ENCODE measurements at places on chromosomes 12 and 14. TPM values are rescaled to one million over a fixed set of nuclear protein-coding genes. Genes with fewer than 3 reads are reported as not detected.

DNA sequence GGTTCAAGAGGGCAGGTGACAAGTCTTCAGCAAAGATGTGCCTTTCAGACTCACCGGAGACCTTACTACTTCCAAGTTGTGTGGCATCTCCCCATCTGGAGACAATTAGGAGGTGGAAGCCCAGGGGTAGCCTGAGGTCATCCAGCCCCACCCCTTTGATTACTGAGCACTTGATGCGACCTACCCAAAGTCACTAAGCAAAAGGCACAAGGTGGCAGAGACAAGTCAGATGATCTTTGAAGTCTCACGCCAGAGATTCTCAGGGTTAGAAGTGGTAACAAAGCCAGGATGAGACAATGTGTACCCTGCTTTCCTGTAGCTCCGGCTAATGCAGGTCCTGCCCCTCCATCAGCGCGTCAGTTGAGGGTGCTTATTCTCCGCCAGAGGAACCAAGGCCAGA lies 1.4 kb upstream of the FOXN3 start:
- H3K36me3 ChIP-seq: no peaks in the 10 kb centered on the region
- H3K27me3 ChIP-seq: no peaks in the 10 kb centered on the region
- DNase-seq: no peak
- peak overlapping the region; percentile 72 for H3K4me3 ChIP-seq
- peaks cover 3% of the 10 kb centered on the region for H3K4me1 ChIP-seq
- peak overlapping the region; percentile 99 for H3K27ac ChIP-seq

GRCh38 chr12:44611538-44611937 lies 264.6 kb downstream of the NELL2 start:
- no peaks in the 10 kb centered on the region for H3K4me1 ChIP-seq
- no peak overlapping the region for H3K4me3 ChIP-seq
- H3K36me3 ChIP-seq: no peaks in the 10 kb centered on the region
- H3K27me3 ChIP-seq: no peaks in the 10 kb centered on the region
- no peak overlapping the region for H3K27ac ChIP-seq

DNA sequence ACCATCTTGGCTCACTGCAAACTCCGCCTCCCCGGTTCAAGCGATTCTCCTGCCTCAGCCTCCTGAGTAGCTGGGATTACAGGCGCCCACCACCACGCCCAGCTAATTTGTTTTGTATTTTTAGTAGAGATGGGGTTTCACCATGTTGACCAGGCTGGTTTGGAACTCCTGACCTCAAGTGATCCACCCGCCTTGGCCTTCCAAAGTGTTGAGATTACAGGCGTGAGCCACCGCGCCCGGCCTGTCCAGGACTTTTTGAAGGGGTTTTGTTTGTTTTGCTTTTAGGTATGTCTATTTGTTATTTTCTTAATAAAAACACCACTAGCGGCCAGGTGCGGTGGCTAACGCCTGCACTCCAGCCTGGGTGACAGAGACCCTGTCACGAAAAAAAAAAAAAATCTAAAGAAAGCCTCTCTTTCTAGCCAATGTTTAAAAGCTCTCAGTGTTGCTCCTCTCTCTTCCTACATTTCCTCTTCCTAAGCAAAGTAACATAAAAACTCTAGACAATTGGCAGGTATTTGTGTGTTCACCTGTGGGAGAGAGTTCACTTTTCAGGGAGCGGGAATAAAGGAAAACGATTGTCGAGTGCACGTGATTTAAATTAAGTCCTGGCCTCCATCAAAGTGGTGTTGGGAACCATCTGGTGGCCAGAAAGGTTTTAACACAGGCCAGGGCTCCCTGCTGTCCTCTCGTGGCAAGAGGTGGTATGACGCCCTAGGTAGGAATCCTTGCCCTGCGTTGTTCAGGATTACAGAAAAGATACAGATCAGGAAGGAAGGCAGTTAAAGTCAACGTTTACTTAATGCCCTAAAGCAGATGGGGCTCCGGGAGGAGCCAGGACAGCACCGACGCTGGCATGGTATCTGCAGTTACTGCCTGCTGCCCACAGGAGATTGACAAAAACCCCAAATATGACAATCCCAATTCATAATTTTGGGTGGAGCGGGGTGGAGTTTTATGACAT lies 36.2 kb upstream of the ATP23 start:
- peak overlapping the region; percentile 30 for H3K4me3 ChIP-seq
- H3K27me3 ChIP-seq: no peaks in the 10 kb centered on the region
- H3K36me3 ChIP-seq: no peaks in the 10 kb centered on the region

GRCh38 chr12:132056951-132057350 lies 87.2 kb downstream of the DDX51 start:
- no peak overlapping the region for H3K27ac ChIP-seq
- H3K4me3 ChIP-seq: no peak overlapping the region
- peaks cover 55% of the 10 kb centered on the region for H3K36me3 ChIP-seq
- no peak for DNase-seq
- H3K4me1 ChIP-seq: no peaks in the 10 kb centered on the region
- H3K27me3 ChIP-seq: no peaks in the 10 kb centered on the region

DNA sequence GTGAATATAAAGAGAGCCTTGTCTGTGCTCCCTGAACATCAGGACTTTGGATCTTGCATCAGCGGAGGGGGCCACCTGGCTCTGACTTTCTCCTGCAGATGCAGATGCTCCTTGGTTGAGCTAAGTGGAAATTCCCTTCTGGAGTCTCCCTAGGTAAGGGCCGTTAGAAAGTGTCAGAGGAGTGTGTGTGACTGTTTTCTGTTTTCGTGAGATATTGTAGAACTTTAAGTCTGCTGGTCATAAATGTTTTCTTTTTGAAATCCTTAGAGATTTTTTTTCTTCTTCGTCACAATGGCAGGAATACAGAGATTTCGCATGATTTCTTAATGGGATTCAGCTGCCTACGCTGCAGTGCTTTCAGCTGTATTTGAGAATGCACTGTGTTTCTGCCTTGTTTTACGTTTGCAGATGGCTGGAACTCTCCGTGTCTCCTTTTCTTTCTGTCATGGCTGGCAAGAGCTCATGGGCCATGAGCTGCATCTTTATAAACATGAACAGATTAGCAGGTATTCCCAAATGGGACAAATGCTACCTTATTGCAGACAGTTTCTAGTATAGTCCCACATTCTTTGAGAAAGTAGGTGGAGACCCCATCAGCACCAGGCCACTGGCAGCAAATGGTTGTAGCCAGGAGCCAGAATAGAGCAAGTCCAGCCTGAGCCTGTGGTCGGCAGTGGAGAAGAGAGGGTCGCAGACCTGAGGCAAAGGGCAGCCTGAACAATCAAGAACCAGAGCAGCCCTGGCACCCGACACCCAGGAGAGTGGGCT lies 76.2 kb upstream of the FRMD6 start:
- no peak overlapping the region for H3K4me3 ChIP-seq
- no peak overlapping the region for H3K27ac ChIP-seq

GRCh38 chr14:65243766-65244442 lies 141.6 kb upstream of the MAX start:
- H3K4me3 ChIP-seq: no peak overlapping the region
- no peaks in the 10 kb centered on the region for H3K27me3 ChIP-seq
- H3K36me3 ChIP-seq: no peaks in the 10 kb centered on the region
- no peak overlapping the region for H3K27ac ChIP-seq

DNA sequence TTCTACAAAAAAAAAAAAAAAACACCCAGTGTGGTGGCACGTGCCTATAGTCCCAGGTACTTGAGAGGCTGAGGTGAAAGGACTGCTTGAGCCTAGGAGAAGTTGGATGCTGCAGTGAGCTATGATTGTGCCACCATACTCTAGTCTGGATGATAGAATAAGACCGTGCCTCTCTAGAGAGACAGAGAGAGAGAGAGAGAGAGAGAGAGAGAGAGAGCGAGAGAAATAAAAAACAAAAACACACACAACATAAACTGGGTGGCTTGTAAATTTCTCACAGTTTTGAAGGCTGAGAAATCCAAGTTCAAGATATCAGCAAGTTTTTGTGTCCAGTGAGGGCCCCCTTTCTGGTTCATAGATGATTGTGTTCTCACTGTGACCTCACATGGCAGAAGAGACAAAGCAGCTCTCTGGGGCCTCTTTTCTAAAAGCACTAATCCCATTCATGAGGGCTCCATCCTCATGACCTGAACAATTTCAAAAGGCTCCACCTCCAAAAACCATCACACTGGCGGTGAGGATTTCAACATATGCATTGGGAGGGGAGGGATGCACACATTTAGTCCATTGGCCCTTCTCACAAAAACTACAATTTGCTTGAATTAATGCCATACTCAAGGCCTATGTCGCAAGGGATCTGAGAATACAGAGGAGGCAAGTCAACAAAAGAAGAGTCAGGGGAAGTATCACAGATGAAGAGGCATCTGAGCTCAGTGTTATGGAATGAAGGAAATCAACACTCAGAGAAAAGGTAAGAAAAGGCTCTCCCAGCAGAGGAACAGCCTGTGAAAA lies 94.9 kb downstream of the PPM1H start:
- no peak overlapping the region for H3K27ac ChIP-seq
- no peaks in the 10 kb centered on the region for H3K27me3 ChIP-seq
- DNase-seq: no peak
- no peak overlapping the region for H3K4me3 ChIP-seq
- no peaks in the 10 kb centered on the region for H3K4me1 ChIP-seq
- H3K36me3 ChIP-seq: no peaks in the 10 kb centered on the region

GRCh38 chr12:6333029-6333428 lies 8.8 kb downstream of the TNFRSF1A start:
- peaks cover 59% of the 10 kb centered on the region for H3K4me1 ChIP-seq
- H3K4me3 ChIP-seq: no peak overlapping the region
- no peak for DNase-seq

DNA sequence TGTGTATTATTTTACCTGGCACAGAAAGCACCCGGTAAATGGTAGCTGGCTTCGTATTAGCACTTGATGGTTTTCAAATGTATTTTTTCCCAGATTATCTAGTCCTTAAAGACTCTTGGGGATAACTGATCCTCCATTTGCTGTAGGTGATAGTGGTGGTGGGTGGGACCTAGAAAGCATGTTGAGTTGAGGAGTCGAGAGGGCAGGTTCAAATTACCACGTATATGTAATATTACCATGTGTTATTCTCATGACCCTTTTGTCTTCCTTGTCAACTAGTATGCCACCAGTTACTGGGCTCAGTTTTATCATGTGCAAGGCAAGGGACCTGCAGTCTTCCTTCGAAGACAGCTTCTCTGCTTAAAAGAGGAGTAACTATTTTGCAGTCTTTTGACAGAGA lies 1.8 kb downstream of the GLRX5 start:
- peaks cover 58% of the 10 kb centered on the region for H3K4me1 ChIP-seq
- no peaks in the 10 kb centered on the region for H3K27me3 ChIP-seq
- no peak overlapping the region for H3K4me3 ChIP-seq
- H3K27ac ChIP-seq: peak overlapping the region; percentile 87
- DNase-seq: no peak

GRCh38 chr12:130881046-130881445 lies 9.2 kb downstream of the RAN start:
- no peak overlapping the region for H3K4me3 ChIP-seq
- H3K27ac ChIP-seq: no peak overlapping the region
- H3K4me1 ChIP-seq: no peaks in the 10 kb centered on the region
- no peaks in the 10 kb centered on the region for H3K27me3 ChIP-seq

- H3K36me3 ChIP-seq: no peaks in the 10 kb centered on the region
- H3K27ac ChIP-seq: no peak overlapping the region
- DNase-seq: no peak
- H3K27me3 ChIP-seq: no peaks in the 10 kb centered on the region
- no peak overlapping the region for H3K4me3 ChIP-seq
Measured at GRCh38 chr14:104531421-104532190, 48.0 kb upstream of the C14orf180 start.

- H3K36me3 ChIP-seq: no peaks in the 10 kb centered on the region
- no peak for DNase-seq
- no peak overlapping the region for H3K4me3 ChIP-seq
Measured at GRCh38 chr14:74846968-74847665, 28.8 kb downstream of the PROX2 start.

- no peak for DNase-seq
- no peaks in the 10 kb centered on the region for H3K36me3 ChIP-seq
- no peak overlapping the region for H3K27ac ChIP-seq
- no peak overlapping the region for H3K4me3 ChIP-seq
Measured at GRCh38 chr12:129696926-129697325, 206.9 kb downstream of the TMEM132D start.

DNA sequence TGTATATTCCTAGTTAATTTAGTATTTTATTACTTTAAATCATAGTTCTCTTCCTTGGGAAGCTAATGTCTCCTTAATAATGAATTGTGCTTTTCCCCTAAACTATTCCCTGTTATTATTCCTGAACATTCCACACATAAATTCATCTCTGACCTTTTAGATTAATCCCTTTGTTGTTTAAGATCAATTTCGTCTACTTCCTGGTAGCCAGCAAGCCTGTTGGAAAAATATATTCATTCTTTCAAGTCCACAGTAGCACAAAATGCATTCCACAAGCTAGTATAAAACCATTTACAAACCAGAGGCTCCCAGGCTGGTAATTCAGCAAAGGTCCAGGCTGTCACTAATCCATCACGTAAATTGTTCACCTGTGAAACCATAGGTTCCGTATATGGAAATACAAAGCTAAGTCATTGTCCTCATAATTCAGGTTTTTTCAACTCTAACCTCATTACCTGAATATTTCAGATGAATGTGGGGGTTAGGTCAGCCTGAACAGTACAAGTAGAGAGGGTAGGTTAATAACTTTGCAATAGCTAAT lies 232.7 kb downstream of the SEC23A start:
- H3K4me3 ChIP-seq: no peak overlapping the region
- H3K36me3 ChIP-seq: no peaks in the 10 kb centered on the region
- H3K27ac ChIP-seq: no peak overlapping the region
- H3K4me1 ChIP-seq: no peaks in the 10 kb centered on the region
- no peaks in the 10 kb centered on the region for H3K27me3 ChIP-seq

DNA sequence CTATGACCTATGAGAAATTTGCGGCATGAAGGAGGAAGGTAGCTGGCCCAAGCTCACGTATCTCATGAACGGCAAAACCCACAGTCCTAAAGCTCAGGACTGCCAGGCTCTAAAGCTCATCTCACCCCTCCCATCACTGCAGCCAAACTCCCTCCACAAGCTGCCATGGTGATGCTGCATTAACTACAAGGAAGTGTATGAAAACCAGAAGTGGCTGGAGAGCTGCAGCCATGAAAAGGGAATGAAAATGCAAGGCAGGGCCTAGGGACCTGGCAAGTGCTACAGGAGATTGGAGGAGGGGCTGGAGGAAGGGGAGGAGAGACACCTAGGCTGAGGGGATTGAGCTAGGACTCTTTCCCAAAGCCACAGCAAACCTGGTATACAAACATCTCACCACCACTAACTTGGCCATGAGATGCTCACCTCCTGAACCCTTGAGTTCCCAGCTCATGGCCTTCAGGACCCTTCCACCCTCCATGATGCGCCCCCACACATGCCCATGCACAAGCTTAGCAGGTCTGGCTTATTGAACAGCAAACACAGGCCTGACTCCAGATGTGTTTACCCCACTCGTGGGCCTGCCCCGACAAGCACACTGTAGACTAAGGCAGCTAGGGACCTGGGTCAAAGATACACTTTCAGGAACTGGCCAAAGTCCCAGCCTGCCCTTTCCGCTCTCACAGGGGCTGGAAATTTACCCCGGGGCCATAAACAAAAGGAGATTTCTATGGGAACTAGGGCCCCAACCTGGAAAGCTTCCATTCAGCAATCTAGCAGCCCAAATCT lies 42.0 kb downstream of the LTBP2 start:
- H3K4me3 ChIP-seq: no peak overlapping the region
- H3K27ac ChIP-seq: peak overlapping the region; percentile 6

P2RX7 gene
- total RNA-seq: 1.3 TPM

PTGDR gene
- 0.28 TPM for total RNA-seq

PRICKLE1 gene
- total RNA-seq: 19.7 TPM

KCNMB4 gene
- 2.8 TPM for total RNA-seq

STAB2 gene
- total RNA-seq: 0.11 TPM

Measured in right atrium auricular region (tissue), 2 donors.